ENCODE measurements at places on chromosomes 16 and 17.

- peak; percentile 15 for DNase-seq
These were observed 19.5 kb downstream of the PCTP start for GRCh38 chr17:55770196-55770870.

DNA sequence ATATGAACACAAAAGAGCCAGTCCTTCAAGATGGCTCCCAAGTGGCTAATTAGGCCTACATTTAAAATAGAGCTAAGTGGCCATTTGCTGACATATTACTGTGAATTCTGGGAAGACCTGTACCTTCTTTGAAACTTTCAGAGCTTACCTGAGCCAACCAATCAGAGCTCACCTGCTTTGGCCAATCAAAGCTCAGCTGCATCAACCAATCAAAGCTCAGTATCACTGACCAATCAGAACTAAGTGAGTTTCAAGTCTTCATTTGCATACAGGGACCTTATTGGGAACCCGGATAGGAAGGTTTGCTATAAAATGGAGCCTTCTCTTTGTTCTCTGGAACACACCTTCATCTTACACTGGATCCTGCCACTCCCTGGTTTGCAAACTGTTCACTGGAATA, 63.7 kb downstream of the FOXL1 start:
- no peak for DNase-seq

- no peak for DNase-seq
These were observed 706 bp downstream of the HLF start for GRCh38 chr17:55265311-55266021.

DNA sequence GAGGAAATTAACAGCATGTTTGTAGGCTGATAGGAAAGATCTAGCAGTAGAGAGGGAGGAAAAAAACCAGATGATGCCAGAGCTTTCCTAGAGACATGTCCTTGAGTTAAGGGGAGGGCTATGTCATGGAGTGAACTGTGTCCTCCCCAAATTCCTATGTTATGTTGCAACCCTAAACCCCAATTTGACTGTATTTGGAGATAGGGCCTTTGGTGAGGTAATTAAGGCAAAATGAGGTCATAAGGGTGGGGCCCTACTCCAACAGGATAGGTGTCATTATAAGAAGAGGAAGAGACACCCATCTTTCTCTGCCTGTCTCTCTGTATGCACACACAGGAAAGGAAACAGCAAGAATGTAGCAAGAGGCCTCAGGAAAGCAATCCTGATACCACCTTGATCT, 195.3 kb upstream of the AXIN2 start:
- no peak for DNase-seq

Data from activated CD4-positive, alpha-beta T cell treated with anti-CD3 and anti-CD28 coated beads, Interleukin-2, Interleukin-4, amounts not matched to agents 100 ng/mL and 50 ng/mL, durations not matched to agents 16 hours and 8 hours (primary cell).